Naive B cell (primary cell): ENCODE measurements at places on chromosomes 6 and 20.

- no peak for DNase-seq
Observed at GRCh38 chr6:44010411-44011349, 116.6 kb downstream of the MRPL14 start.

GRCh38 chr20:45405571-45406259 lies 2.4 kb upstream of the DBNDD2 start:
- DNase-seq = no peak

DNA sequence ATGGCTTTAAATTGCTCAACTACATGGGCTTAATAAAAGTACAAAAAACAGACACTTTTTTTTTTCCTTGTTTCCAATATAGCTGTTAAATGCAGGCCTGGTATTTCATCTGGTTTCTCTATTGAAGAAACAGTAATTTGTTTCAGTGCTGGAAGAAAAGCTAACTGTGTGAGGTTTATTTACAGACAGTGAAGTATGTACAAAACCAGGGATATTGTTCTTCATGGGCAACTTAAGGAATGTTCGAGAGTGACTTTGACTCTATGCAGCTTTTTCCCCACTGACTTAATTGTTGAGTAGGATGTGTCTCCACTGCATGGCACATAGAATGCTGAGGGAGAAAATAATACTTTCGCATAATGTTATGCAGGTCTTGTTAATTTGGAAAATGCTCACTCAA lies 31.0 kb upstream of the PRL start:
- DNase-seq = no peak

- no peak for DNase-seq
Observed at GRCh38 chr6:52340603-52340880, 21.4 kb upstream of the PAQR8 start.

GRCh38 chr20:22686097-22686496 lies 101.7 kb upstream of the FOXA2 start:
- DNase-seq = no peak

- no peak for DNase-seq
Observed at GRCh38 chr20:8152847-8153246, 20.8 kb downstream of the PLCB1 start.
